ENCODE measurements at places on chromosomes 1 and 21. TPM values are rescaled to one million over a fixed set of nuclear protein-coding genes. Genes with fewer than 3 reads are reported as not detected.

ZNF593OS gene
- not detected for total RNA-seq

TCHHL1 gene
- total RNA-seq: not detected

SEC22B gene
- total RNA-seq: 30.0 TPM

FGR gene
- total RNA-seq: 1.4 TPM

GCSAML gene
- 0.69 TPM for total RNA-seq

BTBD8 gene
- 93.0 TPM for total RNA-seq

UBE2U gene
- total RNA-seq: not detected

Measured in diencephalon (tissue), 1 donor.